Peyer's patch (tissue), 4 donors: ENCODE measurements at places on chromosomes 16 and 17.

GRCh38 chr16:82857693-82858365 is 231.1 kb downstream of the CDH13 start:
- no peak for DNase-seq

GRCh38 chr17:36657390-36657762 is 56.0 kb downstream of the MRM1 start:
- no peak for DNase-seq

GRCh38 chr16:86565181-86565631 is 1.4 kb upstream of the FOXC2 start:
- DNase-seq = no peak

DNA sequence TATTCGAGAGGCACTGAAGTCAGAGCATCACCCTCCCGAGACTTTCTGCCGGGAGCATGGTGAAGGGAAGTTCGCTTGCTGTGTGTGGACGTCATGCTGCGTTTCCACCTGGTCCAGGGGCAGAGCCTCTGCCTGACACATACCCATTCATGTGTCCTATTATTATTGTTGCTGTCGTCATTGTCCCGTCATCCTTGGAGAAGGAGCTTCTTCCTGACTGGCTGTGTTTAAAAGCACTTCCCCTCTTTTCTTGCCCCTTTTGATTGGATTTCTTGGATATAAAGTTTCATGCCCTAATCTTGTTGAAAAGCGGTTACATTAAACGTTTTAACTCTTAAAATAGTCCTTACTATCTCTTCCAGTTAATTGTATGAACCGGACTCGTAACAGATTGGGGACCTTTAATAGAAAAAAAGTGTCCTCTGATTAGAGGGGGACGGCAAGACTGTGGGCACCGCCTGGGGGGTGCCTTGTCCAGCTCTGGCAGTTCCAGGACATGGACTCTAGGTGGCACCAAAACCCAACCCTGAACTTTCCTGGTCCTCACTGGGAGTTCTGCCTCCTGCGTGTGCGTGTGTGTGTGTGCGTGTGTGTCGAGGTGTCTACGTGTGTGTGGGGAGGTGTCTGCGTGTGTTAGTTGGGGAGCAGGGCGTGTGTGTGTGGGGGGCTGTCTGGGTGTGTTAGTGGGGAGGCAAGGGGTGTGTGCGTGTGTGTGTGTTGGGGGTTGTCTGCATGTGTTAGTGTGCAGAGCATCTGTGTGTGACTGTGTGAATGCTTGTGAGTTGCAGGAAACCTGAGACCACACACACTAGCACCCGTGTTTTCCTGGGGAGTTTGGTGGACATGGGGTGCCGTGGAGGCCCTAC is 133.3 kb upstream of the CIBAR2 start:
- no peak for DNase-seq

- DNase-seq = peak; percentile 39
These were observed 13.2 kb downstream of the TMEM238L start for GRCh38 chr17:10790491-10791401.

DNA sequence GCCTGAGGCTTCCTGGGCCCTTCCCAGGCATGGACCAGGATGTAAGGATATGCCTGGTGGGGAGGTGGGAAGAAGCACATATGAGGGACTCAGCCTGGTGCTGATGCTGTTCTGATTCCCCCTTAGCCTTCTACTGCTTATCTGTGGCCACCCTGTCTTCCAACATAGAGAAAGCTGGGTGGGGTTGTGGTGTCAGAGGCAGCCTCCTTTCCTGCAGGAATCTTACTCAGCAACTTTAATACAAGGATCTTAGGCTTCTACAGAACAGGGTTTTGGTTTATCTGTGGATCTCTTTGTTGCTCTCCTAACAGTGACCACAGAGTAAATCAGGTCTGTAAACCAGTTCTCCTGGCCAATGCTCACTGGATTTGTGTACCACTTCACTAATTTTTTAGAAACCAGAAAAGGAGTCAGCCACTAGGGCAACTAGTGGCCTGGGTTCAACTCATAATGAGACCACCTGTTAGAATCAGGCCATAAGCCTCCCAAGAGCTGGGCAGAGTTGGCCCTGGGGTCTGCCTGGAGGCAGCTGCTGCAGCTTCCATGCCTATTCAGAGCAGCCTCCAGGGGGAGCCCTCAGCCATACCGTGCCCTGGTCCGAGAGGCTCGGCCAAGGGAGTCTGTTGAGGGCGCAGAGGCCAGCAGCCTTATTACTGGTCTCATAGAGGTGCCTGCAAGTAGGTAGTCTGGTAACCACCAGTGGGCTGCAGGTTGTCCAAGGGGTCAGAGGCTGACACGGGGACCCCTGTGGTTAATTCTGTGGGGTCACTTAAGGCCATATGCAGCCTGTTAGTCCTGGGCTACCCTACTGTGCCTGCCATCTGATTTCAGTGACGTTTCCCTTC is 7.1 kb downstream of the HAS3 start:
- peak; percentile 76 for DNase-seq

GRCh38 chr16:8956265-8957062 is 7.2 kb downstream of the USP7 start:
- DNase-seq = no peak

- no peak for DNase-seq
These were observed 41.0 kb downstream of the SNX29 start for GRCh38 chr16:12017558-12017957.

GRCh38 chr17:67855504-67856324 is 30.4 kb downstream of the BPTF start:
- no peak for DNase-seq

DNA sequence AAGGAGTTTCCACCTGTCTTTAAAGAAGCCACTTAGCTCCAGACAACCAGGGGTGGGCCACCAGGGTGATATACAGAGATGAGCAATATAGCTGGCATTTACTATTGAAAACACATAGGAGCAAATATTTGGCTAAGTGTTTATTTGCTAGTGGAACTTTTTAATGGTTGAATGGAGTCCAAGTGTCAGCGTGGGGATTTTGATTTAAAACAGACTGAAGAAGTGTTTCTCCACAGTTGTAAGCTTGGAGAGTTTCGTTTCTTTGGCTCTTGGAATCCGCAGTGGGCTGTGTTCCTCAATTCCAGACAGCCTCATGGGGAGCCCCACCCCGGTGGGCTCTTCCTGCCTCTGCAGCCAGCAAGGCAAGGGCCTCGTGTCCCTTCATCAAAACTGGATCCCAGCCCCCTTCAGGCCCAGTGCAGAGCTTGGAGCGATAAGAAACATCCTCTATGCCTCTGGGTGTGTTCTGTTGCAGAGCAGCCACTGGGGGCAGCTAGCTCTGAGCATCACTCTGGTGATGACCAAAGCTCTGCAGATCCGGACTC is 36.1 kb downstream of the NOG start:
- no peak for DNase-seq

DNA sequence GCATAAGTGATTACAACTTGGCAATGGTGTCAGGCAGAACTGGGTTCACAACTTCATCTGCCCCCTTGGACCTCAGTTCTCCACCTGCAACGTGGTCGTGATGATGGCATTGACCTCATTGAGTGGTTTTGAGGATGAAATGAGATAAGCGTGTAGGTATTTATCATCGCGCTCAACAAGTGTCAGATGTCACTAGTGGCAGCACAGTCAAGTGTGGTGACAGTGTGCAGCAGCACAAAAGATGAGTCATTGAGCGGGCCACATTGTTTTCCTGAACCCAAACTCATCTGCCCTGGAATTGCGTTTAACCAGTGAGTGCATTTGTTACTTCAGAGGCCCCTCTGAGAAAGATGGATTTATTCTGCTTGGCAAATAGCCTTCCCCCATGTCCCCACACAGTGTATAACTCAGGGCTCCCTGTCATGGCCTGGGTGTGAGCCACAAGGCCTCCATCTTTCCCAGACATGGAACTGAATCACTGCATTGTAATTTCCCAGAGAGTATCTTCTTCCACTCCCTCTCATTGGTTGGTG is 20.9 kb downstream of the IRX3 start:
- DNase-seq = no peak

DNA sequence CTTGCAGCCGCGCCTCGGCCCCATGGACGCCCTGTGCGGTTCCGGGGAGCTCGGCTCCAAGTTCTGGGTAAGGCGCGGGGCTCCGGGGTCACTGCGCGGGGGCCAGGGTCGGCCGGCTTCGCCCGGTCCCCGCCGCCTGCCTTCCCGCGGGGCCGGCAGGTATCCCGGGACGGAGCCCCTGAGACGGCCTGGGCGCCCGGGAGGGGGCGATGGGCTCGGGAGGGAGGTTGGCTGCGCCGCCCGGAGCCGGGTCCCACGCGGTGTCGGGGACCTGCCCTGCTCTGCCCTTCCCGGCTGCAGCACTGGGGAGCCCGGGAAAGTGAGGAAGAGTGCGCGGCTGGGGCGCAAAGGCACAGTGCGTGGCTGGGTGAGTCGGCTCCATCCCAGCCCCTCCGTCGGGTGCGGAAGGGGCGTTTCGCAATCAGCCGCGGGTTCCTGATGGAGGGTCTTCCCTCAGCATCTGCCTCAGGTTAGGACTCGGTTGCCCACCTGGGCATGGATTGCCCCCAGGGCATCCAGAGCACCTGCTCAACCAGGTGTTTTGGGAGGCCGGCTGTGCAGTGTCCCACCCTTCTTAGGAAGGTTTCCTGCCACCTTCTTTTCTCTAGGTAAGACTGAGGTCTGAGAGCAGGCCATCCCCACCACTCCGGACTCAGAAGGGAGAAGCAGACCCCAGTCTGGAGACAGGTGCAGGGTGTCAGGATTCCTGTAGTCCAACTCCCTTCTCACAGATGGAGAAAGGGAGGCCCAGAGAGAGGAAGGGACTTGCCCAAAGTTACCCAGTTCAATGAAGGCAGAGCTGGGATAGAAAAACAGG is 442 bp downstream of the ABCC3 start:
- no peak for DNase-seq

- no peak for DNase-seq
These were observed 231.5 kb downstream of the MRTFB start for GRCh38 chr16:14302399-14303181.

GRCh38 chr16:72884037-72884436 is 163.9 kb downstream of the ZFHX3 start:
- no peak for DNase-seq

DNA sequence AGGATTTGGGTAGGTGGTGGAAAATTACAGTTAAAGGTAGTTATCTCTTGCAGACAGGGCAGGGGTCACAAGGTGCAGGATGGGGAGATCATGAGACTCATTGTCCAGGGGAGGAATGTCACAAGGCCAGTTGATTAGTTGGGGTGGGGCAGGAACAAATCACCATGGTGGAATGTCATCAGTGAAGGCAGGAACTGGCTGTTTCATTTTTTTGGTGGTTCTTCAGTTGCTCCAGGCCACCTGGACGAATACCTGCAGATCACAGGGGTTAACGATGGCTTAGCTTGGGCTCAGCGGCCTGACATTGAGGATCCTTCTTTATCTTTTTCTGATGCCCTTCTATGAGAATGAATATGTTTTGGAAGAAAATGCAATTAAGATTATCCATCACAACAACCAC is 87.1 kb downstream of the KPNA2 start:
- DNase-seq = no peak

GRCh38 chr17:1125788-1126145 is 54.0 kb downstream of the ABR start:
- no peak for DNase-seq

DNA sequence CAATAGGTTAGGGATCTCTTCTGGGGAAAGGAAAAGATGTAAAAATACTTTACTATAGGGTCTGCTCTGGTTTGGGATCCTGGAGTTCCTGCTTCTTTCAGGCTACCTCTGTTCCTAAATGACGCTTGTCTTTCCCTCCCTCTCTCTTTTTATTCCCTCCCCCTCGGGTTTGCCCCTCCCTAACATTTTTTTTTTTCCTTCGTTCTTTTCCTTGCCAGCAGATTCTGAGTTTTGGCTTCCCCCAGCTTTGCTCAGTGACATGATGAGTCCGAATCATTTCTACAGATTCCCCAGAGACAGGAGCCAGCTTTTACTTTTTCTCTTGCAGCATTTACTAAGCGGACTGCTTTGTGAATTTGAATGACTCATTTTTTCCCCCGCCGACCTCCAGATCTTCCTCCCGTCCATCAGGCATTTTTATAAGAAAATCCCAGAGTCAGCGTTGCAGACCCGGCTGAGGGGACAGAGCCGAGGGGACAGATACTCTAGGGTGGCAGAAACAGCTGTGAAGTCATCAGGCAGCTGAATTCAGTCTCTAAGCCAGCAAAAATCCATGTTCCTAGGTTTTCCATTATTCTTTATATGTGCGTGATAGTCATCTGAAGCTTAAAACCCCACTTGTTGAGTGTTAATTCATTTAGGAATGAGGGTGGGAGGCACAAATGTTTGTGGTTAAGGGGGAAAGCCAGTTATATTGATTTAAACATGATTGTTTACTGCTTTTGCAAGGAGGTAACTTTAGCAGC is at the start of gene TMEM100:
TMEM100 (minus strand) TSS at position 123 of the 746 bp plus-strand sequence. CDS start 1,794 bp downstream, outside the sequence.
- no peak for DNase-seq

- DNase-seq = no peak
These were observed 762 bp downstream of the WDR59 start for GRCh38 chr16:74984194-74984528.

DNA sequence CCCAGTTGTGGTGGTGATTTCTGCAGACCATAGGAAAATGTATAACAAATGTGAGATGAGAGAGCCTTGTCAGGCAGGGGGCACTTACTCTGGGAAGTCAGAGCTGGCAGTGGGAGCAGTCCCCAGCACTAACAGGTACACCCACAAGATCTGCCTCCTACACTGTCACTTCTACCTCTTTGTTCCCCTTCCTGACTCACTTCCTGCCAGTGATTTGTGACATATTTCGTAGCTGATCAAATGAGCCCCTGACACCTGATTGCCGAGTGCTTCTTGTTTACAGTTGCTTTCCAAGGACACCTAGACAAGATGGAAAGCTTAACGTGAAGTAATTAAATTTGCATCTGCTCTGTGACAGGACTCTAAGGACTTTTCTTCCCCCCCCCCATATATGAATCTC is 40.5 kb downstream of the FTO start:
- DNase-seq = no peak

DNA sequence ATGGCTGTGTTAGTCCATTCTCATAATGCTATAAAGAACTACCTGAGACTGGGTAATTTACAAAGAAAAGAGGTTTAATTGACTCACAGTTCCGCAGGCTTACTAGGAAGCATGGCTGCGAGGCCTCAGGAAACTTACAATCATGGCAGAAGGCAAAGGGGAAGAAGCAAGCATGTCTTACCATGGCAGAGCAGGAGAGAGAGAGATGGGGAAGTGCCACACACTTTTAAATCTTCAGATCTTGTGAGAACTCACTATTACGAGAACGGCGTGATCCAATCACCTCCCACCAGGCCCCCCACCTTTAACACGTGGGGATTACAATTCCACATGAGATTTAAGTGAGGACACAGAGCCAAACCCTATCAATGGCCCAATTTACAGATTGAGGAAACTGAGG is 96.5 kb downstream of the SDK2 start:
- DNase-seq = no peak
